ENCODE measurements at places on chromosomes 3 and 15. TPM values are rescaled to one million over a fixed set of nuclear protein-coding genes. Genes with fewer than 3 reads are reported as not detected.
A peak's percentile ranks its signal among the peaks of the same experiment; 100 is the strongest.

DNA sequence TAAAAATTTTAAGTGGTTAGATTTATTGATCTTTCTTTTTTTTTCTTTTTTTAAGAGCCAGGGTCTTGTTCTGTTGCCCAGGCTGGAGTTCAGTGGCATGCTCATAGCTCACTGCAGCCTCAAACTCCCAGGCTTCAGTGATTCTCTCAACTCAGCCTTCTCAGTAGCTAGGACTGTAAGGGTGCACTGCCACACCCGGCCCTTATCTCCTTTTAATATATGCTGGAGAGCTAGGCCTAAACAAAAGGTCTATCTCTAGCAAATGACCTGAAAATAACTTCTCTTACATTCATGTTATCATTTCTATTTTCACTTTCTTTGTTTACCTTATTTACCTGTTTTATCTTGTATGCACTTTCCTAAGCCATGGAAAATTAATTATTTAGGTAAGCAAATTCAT, 35.2 kb upstream of the MELTF start:
- DNase-seq: no peak

DNA sequence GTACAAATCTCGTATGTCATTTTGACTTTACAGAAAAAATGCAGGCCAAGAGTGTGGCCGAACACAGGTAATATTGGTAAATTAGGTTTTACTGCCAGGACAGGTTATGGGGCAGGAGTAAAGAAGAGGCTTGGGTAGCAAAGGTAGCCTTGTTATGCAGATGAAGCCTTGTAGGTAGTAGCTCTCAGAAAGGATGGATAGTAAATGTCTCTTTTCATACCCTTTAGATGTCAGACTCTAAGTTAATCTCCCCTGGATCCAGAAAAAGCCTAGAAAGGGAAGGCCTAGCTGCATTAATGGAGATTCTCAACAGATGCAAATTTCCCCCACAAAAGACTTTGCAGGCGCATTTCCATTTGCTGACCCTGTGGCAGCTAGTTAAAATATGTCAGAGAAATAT, 1445.1 kb upstream of the CADM2 start:
- DNase-seq: no peak

DNA sequence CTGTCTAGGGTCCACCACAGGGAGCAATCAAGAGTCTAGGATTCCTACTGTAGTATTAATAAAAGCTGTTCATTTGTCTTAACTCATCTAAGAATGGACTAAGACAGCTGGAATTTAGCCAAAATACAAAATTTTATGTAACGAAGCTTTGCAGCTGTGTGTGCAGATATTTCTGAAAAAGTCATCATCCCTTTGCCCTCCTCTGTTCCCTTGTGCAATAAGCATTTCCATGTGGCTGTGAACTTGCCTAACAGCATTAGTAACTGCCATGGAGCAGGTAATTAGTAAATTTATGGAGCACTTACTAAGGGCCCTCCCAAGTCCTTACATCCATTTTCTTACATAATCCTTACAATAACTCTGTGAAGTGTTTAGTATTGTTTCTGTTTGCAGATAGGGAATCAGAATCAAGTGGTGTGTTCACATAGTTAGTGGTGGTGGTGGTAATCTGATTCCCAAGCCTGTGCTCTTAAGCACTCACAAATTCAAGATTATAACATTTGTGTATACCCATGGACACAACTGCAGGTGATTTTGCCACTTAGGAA, 114.5 kb downstream of the RARB start:
- DNase-seq: no peak

DNA sequence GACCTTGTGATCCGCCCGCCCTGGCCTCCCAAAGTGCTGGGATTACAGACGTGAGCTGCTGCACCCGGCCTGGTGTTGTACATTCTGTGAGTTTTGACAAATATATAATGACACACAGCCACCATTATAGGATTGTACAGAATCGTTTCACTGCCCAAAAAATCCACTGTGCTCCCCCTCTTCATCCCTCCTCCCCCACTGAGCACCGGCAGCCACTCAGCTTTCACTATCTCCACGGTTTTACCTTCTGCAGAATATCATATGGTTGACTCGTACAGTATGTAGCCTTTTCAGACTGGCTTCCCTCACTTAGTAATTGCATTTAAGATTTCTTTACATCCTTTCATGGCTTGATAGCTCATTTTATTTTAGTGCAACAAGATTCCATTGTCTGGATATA, 56.7 kb upstream of the ATP13A3 start:
- no peak for DNase-seq

- no peak for DNase-seq
Observed at GRCh38 chr3:119018690-119019463, 15.8 kb downstream of the IGSF11 start.

The BCL2A1 gene
- not detected for total RNA-seq

DNA sequence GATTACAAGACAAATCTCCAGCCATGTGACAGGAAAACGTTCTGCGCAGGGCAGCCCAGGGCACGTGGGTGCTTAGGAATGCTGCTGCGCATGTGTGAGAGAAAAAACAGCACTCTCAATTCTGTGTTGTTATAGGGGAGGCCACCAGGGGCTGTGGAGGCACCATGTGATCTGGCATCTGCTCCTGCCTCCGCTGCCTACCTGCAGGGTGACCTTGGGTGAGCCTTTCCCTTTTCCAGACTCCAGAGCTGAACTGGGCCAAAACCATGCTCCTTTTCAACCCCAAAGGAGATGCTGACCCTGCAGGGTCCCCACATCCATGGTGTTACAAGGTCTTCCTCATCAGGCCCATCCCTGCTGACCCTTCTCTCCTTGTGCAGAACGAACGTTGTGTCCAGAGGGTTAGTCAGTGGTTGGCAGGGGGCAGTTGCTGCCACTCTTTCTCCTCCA, 81.5 kb upstream of the RASGRF1 start:
- DNase-seq: peak; percentile 58

DNA sequence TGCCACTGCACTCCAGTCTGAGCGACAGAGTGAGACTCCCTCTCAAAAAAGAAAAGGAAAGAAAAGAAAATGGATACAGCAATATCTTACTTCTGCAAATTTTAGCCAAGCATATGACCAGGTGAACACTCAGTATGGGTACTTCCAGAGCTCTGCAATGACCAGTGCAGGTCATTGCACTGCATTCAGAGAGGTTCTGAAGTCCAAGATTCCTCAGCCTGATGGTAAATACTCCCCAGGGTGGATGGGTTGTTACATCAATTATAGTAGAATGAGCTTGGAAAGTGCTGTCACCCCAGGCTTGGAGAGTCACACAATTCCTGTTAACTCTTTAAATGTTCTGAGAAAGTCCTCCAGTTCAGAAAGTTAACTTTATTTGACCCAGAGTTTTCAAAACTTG, 103.7 kb downstream of the RPLP1 start:
- DNase-seq: no peak

All from type B pancreatic cell (in vitro differentiated cells).